T1000 (cell line): ENCODE measurements at places on chromosomes 13 and 19.

- no peak for DNase-seq
Measured at GRCh38 chr19:4645718-4646117, 6.4 kb downstream of the TNFAIP8L1 start.

GRCh38 chr19:30340771-30341561, 31.2 kb upstream of the ZNF536 start:
- DNase-seq = no peak

DNA sequence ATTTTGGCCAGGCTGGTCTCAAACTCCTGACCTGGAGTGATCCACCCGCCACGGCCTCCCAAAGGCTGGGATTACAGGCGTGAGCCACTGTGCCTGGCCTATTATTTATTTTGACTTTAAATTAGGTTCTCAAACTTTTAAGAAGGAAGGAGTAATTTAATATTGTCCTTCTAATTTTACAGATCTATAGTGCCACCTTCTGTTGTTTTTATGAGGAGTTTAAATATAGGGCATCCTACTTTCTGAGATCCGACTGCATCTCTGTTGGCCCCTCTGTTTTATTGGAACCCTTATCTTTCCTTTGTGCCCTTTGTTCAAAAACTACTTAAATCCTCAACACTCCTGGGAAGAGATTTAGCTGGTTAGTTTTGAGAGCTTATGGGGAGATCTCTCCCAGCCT, 25.4 kb upstream of the ZMYM5 start:
- DNase-seq = no peak

GRCh38 chr13:90950160-90950559, 397.3 kb upstream of the MIR17HG start:
- DNase-seq = no peak

DNA sequence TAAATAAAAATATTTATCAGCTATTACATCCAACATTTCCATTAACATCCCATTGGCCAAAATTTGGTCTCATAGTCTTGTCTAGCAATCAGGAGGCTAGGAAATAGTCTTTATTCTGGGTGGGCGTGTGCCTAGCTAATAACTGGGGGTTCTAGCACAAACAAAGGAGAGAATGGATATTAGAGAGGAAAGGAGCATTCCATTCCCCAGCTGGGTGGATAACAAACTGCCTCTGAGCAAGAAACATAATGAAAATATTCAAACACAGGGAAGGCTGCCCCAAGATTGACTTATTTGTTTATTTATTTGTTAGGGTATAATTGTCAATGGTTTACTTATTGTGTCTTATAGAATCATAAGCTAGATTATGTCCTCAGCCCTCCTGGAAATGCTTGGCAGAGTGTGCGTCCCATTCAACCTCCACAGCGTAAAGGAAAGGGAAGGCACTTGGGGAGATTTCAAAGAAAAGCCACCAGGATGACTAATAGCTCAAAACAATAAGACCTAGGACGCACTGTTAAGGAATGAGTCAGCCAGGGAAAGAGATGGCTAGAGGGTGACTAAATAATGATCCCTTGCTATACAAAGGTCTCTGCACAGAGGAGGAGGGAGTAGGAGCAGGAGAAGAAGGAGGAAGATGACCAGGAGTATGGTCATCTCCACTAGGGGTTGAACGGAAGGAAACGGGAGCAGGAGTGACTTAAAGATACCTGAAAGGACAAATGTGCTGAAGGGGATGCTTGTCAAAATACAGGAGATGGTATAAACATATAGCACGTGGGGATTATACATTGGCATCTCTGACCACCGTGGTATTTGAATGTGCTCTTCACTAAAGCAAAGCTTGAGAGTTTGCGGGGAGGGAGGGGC, 23.5 kb upstream of the USP12 start:
- peak; percentile 40 for DNase-seq

- DNase-seq = no peak
Measured at GRCh38 chr13:43846496-43847158, 32.9 kb downstream of the CCDC122 start.

GRCh38 chr13:103794526-103794925, 728.3 kb upstream of the SLC10A2 start:
- DNase-seq = no peak

- no peak for DNase-seq
Measured at GRCh38 chr13:41707194-41707821, 250.0 kb downstream of the RGCC start.
